ENCODE measurements at places on chromosomes 5 and 9.
A peak's percentile ranks its signal among the peaks of the same experiment; 100 is the strongest.

DNA sequence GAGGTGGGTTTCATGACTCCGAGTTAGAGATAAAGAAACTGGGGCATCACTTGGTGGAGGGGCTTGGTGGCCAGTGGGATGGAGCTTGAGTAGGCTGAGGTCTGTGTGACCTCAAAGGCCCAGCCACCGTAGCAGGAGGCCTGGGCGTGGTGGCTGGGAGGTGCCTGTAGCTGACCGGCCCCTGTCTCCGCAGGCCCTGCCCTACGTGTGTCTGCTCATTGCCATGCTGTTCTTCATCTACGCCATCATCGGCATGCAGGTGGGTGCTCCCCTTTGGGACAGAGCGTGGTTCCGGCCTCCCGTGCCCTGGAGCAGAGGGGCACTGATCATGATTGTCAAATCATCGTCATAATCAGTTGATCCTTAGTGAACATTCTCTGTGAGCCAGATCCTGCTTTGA is 196.2 kb downstream of the CACNA1B start:
- DNase-seq: no peak

DNA sequence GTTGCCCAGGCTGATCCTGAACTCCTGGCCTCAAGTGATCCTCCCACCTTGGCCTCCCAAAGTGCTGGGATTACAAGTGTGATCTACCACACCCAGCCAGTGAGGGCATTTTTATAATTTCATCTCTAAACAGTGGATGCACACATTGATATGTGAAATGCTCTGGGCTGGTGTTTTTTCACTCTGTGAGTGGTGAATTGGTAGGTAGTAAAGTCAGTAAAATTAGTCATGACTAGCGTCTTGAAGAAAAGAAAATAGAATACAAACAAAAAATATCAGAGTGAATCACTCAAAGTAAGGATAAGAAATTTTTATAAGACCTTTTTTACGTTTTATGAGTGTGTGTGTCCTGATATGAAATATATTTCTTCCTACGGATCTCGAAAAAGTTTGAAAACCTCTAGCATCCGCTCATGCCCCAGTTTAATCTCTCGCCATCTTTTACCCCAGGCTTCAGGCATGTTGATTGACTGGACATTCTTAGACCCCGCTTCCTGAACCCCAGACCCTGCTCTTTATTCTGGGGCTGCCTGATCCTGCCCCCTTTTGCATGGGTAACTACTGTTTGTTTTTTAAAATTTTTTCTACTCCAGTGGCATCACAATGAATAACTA is 14.0 kb downstream of the OSTF1 start:
- no peak for DNase-seq

DNA sequence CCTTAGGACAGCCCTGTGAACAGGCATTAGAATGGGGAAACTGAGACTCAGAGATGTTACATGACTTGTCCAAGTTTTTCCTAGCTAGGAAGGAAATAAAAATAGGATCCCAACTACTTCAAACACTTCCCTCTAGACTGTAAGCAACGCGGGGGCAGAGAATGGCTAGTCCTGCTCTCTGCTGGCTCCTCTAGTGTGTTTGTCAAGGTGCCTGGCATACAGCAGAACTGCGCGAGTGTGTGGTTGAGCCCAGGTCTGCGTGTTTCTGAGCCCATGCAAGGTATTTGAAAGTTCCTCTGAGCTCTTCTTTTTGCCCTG is 152.5 kb downstream of the MACROH2A1 start:
- no peak for DNase-seq

GRCh38 chr5:34507933-34508332 is 148.2 kb upstream of the RAI14 start:
- DNase-seq: no peak

GRCh38 chr9:120396418-120396817 is 183.5 kb downstream of the CDK5RAP2 start:
- DNase-seq: no peak

GRCh38 chr5:149108651-149109280 is 32.5 kb upstream of the ABLIM3 start:
- DNase-seq: no peak

DNA sequence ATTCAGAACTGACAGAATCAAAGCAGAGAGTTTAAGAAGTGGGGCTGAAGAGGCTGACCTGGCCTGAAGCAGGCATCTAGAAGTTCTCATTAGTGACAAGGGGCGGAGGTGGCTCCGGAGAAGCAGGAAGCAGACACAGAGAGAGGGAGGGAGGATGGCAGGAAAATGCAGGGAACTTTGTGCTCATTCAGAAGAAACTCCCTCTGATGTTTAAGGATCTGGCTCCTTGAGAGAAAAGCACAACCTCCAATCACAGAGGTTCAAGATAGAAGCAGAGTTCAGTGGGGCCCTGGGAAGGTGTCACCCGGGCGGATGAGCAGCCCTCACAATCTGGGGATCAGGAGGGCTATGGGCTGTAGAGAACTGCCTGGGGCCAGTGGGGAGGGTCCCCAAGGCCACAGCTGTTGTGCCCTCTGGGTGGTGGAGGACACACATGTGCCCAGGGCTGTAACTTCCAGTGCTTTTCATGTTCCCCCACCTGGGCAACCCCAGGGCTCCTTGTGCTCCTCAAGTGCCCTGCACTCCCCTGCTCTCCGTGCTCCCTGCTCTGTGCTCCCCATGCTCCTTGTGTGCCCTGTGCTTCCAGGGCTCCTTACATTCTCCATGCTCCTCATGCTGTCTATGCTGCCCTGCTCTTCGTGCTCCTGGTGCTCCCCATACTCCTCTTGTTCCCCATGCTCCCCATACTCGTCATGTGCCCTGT is 51.4 kb downstream of the TRIP13 start:
- no peak for DNase-seq

DNA sequence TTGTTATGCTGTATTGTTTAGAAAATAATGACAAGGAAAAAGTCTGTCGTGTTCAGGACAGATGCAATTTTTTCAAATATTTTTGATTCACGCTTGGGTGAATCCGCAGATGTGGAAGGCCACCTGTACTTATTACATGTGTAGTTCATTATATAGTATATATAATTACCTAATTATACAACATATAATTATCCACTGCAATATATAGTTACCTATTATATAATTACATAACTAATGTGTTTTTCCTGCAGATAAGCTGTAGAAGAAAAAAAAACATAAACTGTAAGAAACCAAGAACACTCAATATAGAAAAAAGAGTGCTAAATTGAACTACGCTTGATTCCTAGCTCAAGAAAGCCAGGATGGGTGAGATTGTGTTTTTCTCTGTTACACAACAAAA is 93.6 kb upstream of the RANBP3L start:
- no peak for DNase-seq

DNA sequence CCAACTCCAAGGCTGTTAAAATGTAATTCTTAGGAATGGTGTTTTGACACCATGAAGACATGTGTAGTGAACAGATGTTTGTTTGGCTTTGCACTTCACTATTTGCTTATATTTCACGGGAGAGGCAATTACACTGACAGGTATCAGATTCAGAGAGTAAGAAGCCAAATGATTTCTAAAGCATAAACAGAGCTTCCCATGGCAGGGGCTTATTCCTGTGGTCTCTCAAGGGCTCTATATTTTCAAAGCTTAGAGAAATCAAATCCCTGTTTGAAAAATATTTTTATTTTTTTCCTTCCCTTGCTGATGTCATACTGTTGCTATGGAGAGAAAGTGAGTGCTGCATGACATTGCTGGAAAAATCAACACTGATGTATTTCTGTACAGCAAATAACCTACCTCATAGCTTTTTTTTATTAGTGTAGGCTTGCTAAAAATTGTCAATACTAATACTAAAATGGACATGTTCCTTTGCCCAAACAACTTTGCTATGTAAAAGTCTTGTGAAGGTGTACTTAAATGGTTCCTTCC is 161.4 kb downstream of the GIN1 start:
- DNase-seq: no peak

GRCh38 chr5:66609615-66610014 is 13.4 kb downstream of the MAST4 start:
- DNase-seq: no peak

GRCh38 chr9:109264877-109265587 is 55.8 kb downstream of the EPB41L4B start:
- DNase-seq: no peak

DNA sequence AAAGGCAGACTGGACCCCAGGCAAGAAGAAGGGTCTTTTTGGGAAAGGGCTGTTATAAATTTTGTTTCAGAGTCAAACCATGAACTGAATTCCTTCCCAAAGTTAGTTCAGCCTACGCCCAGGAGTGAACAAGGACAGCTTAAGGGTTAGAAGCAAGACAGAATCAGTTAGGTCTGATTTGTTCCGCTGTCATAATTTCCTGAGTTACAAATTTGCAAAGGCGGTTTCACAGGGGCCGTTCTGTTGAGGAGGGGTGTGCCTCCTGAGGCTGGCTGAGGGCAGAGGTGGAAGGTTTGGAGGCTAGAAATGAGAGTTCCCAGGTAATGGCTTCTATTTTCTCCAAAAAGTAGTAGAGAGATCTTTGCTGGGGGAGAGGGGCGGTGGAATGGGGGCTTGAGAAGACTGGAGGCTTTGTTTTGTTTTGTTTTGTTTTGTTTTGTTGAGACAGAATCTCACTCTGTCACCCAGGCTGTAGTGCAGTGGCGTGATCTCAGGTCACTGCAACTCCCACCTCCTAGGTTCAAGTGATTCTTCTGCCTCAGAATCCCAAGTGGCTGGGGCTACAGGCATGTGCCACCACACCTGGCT is 4.1 kb upstream of the CERCAM start:
- DNase-seq: no peak

GRCh38 chr5:14327624-14328023 is 184.5 kb downstream of the TRIO start:
- DNase-seq: no peak

DNA sequence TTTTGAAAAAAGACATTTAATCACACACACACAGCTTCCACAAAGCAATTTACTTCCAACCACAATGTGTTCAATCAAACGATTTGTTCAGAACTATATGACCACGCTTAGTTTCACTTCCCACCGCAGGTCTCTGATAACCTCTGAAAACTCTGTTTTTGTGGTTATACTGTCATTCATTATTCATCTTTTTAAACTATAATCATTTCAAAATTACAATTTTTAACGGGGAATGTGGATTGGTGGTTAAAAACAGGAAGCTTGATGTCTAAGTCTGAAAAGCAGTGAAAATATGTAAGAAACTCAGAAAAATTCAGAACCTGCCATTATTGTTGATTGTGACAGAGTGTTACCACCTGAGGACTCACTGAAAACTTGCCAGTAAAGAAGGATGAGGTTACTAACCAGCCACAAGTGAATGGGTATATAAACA is 12.7 kb upstream of the TMEM174 start:
- peak; percentile 40 for DNase-seq

DNA sequence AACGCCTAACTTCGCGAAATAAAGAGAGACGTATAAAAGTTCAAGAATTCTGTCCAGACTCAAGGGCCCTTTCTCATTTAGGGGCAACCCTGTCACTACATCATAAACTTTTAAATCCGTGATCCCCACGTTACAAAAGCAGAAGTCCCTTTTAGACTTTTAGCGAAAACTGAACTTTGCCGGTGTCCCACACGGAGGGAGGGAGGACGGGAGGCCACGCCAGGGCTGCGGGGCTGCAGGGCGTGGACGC is 515 bp upstream of the F2R start:
- no peak for DNase-seq

- no peak for DNase-seq
Measured at GRCh38 chr5:54304040-54304439, 6.3 kb downstream of the ARL15 start.

DNA sequence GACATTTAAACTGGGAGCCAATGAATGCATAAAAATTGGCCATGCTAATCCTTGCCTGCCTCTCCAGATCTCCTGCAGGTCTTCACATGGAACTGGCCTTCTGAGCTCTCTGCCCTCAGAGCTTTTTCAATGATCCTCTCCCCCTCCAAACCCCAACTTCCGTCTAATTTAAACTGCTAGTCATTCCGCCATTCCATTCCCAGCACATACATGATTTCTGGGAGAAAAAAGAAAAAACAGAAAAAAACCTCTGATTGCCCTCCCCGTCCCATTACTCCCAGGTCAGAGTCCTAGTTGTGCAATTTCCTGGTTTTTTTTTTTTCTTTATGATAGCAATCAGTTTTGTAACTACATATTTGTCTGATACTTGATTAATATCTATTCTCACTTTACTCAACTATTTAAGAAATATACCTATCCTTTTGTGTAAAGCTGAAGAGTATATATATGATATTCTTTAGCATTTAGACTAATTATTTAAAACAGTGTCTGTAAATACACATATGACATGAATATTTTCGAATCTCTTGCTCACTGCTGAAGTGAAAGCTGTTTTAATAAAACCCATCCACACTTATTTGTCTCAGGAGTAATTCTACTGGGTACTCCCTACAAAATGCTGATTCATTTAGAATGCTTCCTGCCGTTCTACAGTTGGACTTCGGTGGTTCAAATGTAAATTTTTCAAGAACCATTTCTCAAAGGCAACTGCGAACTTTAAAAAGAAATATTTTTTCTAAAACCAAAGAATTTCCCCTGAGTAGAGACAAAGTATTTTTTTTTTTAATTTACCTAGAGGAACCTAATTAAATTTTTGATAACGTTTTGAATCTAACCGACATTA is 1.6 kb downstream of the HINT1 start:
- DNase-seq: peak; percentile 25
